ENCODE measurements at places on chromosomes 1 and 21.

DNA sequence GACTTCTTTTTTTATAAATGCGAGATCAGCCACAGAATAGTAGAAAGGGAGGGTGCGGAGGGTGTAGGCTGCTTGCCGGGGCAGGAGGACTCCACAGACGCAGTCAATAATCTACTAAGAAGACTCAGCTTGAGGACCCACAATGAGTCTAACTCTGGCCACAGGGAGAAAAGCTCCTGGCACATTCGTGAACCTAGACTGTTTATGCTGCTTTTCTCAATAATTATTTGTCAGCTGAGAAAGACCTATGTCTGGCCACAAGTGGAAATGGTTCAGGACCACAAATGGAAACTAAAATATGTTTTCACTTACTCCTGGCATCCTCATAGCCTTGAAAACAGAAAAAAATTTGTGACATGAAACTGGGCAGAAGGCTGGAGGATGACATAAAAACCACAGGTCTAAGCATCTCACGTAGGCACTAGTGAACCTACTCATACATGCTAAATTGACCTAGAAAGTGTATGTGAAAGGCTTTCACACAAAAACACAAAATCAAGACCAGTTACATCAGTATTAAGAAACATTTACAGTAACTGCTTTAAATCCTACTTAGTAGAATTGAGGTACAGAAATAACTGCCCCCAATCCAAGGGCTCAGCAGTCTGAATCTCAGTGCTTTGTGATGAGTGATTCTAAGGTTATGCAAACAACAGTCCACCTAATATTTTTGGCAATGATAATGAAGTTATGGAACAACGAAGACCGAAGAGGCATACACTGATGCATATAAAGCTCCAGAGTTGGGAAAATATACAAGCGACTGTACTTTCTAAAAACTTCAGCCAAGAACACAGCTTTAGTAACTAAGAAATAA lies 159.5 kb downstream of the SLC45A1 start:
- DNase-seq, result no peak

- DNase-seq, result no peak
Observed at GRCh38 chr1:21378705-21379494, 61.0 kb upstream of the NBPF3 start.

DNA sequence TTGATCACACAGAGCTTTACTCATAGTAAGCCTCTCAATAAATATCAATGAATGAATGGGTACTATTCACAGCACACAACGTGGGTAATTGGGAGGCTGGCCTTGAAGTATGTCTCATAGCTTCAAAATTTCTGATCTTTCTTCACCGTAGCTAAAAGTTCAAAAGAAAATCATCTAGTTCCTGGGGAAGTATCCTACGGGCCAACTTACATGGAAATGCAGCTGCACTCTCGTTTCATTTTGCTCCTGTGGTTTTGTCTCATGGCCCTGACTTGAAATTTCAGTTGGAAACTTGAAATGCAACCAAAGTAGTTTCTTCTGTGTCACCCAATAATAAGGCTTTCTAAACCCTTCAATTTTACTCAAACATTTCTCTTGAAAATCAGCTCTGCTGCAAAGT lies 76.1 kb upstream of the CNIH3 start:
- DNase-seq, result no peak

DNA sequence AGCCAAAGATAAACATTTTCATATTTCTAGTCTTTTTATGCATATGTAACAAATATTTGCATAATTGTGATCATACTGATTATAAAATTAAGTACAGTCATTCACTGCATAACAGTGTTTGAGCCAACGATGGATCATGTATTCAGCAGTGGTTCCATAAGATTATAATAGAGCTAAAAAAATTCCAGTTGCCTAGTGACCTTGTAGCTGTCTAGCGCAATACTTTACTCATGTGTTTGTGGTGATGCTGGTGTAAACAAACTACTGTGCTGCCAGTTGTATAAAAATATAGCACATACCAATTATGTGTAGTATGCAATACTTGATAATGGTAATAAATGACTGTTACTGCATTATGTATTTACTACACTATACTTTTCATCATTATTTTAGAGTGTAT lies 2.1 kb upstream of the S100A10 start:
- no peak for DNase-seq

GRCh38 chr1:101148980-101149379 lies 87.8 kb upstream of the S1PR1 start:
- no peak for DNase-seq

DNA sequence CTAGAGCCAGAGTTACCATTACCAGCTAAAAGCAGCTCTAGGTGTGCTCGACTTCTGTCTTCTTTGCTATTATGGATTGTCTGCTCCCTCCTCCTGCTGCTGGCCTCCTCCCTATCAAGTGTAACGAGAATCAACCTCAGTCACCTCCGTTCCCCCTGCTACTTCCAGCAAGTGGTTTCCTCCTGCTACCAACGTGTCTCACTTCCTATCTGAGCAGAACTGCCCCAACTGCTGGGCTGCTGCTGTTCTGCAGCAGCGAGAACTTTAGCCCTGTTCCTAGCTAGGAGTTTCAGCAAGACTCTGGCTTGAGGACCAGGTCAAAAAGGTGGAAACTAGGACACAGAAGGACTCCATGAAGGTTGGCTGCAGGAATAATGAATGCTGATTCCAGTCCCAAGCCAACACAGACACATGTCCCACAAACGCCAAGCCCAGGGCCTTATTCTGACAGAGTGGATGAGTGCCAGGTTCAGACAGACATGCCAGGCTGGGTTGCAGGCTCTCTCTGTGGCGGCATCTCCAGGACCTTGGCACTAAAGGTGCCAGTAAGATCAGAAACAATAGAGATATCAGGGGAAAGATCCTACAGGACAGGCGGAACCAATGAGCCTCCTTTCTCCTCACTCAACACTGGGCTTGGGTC lies 46.9 kb downstream of the CD34 start:
- DNase-seq, result no peak

DNA sequence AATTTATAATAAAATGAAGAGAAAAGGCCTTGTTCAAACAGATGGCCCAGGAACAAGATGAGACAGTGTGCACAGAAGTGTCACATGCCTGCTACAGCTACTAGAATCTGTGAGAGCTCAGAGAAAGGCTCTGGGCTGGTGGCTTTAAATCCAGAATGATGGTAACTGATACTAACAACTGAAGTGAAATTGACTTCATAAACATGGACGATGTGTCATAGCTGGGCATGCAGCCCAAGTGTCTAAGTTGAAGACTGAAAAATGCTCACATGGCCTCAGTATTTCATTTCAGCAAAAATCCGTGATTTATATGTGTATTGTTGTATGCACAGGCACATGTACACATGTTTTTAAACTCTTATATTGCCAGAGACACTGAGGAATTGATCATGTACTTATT lies 208.3 kb upstream of the RUNX1 start:
- DNase-seq, result peak; percentile 47

GRCh38 chr1:153610811-153611301 lies 2.1 kb downstream of the S100A16 start:
- DNase-seq, result no peak

DNA sequence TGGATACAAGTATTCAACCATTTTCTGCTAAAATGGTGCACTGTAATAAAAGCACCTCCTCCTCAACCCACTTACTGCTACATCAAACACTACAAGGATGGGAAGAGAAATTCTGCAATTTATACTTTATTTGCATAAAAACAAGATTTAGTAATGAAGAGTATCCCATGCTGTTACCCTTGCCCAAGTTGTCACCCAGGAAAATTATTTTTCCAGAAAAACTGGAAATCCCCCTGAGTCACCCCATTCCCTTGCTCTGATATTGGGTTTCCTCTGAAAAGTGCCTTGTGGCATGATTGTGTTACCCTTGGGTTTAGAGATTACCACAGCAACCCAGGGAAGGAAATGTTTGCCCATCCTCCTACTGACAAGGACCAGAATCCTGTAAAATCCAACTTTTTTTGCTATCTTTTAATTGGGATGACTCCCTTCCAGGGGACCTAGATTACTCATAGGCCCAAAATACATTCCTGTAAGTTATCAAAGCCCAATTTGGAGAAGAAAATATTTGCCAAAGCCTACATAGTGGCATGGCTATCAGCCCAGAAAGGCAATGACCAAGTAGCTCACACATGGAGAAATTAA lies 16.5 kb upstream of the ZC3H11B start:
- no peak for DNase-seq

DNA sequence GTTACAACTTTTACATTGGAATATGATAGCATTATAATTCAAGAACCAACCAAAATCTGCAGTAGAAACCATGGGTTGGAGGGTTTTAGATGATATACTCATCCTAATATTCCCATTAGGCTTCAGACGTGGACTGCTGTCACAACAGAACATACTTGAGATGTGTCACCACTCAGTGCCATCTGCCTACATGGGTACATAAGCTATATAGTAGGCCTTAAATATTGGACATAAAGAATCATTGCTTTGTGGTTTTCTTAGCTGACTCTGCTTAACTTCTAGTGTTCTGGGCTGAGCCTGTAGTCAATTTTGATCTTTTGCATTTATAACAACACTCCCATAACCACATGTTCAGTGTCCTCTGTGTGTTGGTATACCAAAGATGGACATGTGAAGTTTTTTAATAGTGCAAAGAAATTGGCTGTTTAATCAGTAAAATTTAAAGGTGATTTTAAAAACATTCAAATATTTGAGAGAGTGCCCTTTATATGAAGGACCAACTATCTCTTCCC lies 14.2 kb downstream of the RAP1A start:
- no peak for DNase-seq

- peak; percentile 54 for DNase-seq
Observed at GRCh38 chr1:236524142-236524894, 536 bp downstream of the LGALS8 start.

DNA sequence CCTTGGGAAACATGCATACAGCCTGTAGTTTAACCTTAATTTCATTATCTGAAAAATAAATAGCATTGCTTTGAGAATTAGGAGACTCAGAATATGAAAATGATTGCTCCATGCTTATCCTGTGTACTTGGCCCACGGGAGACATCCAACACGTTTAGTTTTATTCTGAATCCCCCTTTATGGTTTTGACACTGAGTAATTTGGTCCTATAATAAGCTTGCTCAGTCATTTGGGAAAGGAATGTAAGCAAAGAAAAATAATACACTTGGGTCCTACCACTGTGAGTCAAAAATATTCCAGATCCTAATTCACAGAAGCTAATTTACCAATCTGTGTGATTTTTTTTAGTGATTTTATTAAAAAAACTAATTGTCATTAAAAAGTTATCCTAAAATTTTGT lies 557.3 kb downstream of the USP25 start:
- DNase-seq, result peak; percentile 20

GRCh38 chr1:203931953-203932352 lies 70.6 kb downstream of the SNRPE start:
- no peak for DNase-seq

- peak; percentile 44 for DNase-seq
Observed at GRCh38 chr1:231885209-231885854, 258.7 kb downstream of the DISC1 start.

- DNase-seq, result no peak
Observed at GRCh38 chr1:183947988-183948387, 89.5 kb downstream of the COLGALT2 start.

DNA sequence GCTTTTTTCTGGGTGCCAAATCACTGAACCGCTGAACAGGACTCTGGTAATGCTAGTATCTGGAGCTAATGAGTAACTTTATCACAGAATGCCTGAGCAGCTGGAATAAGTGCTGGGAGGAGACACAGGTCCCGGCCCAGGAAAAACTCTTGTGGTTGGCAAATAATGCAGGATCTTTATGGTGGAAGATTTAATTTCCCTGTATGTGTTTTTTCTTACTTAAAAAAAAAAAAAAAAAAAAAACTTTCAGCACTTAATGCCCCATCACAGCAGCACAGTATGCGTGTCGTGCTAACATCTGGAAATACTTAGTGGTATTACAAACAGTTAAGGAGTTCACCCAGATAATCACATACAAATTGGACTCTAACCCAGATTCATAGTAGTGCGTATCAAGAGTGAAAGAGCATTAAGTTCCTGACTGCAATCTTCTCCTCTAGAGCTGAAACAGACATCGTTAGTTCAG lies 220.7 kb downstream of the TOMM20 start:
- peak; percentile 53 for DNase-seq

GRCh38 chr1:201144701-201145100 lies 9.6 kb downstream of the TMEM9 start:
- no peak for DNase-seq

GRCh38 chr1:205972491-205973168 lies 29.4 kb upstream of the SLC26A9 start:
- DNase-seq, result no peak

DNA sequence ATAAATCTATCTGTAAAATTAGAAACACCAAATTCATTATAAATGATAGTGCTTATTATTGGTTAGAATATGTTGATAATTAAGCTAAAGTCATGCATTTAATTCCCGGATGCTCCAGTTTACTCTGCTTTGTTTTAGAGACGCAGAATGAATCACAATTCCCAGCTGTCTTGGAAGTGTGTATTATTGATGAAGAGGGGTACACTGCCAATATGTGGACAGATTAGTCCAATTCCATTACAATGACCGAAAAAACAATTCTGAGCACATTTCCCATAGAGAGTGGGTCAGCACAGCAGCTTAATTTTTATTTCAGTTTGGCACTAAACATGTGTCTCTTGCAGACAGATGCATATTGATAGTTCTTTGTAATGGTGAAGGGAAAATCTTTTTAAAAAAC lies 146.7 kb downstream of the KCNT2 start:
- no peak for DNase-seq

GRCh38 chr21:17636711-17637110 lies 24.0 kb upstream of the BTG3 start:
- no peak for DNase-seq

DNA sequence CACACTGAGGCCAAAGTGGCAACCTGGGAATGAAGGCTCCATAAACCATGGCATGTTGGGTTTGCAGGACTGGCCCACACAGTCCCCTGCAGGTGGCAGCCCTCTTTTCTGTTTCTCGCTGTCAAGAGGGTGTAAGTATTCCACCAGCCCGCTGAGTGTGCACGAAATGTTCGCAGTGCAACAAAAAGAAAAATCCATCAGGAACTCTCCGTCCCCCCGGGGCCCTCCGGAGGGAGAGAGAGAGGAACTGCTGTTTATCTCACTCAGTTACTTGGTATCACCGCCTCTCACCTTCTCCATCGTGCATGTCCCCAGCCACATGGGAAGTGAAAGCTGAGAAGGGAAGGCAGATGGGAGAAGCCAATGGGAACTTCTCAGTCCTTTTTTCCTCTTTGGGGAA lies 38.3 kb downstream of the NCF2 start:
- DNase-seq, result no peak

GRCh38 chr1:71080739-71081696 lies at the start of gene ZRANB2:
TSS of gene ZRANB2 (minus strand) at chr1:71081035. CDS start at chr1:71080995, 40 bp downstream.
- DNase-seq, result peak; percentile 98

DNA sequence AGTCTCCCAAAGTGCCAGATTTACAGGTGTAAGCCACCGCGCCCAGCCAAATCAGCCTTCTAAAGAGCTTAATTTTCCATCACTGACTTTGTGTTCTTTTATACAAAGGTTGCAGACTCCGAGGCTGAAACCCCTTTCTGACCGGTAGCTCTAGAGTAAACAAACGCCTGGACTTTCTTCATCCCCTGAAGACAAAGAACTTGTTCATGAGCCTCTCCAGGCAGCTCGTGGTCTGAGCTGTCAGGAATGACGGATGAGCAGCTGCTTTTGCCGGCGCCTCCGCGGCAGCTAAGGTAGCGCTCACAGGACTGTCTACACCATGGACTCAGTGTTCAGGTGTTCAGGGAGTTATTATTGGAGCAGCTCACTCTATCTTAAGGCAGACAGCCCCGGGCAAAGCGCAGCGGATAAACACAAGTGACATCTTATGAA lies 128.5 kb upstream of the ERRFI1 start:
- DNase-seq, result peak; percentile 63

- no peak for DNase-seq
Observed at GRCh38 chr1:43438006-43438405, 15.7 kb downstream of the HYI start.

- DNase-seq, result no peak
Observed at GRCh38 chr1:15282810-15283474, 35.9 kb downstream of the FHAD1 start.

Measured in kidney glomerular epithelial cell (primary cell).